Occipital lobe (tissue), 3 donors: ENCODE measurements at places on chromosomes 12 and 14.

GRCh38 chr12:99453836-99454538, 193.6 kb upstream of the GARIN6 start:
- no peak for DNase-seq

GRCh38 chr14:20489093-20489994, 16.0 kb upstream of the RNASE10 start:
- no peak for DNase-seq

GRCh38 chr12:104672096-104672445, 215.3 kb downstream of the CHST11 start:
- no peak for DNase-seq

GRCh38 chr14:59354666-59355065, 110.5 kb downstream of the GPR135 start:
- DNase-seq, result no peak

GRCh38 chr12:48795550-48796455, 6.9 kb upstream of the ADCY6 start:
- DNase-seq, result peak; percentile 46

DNA sequence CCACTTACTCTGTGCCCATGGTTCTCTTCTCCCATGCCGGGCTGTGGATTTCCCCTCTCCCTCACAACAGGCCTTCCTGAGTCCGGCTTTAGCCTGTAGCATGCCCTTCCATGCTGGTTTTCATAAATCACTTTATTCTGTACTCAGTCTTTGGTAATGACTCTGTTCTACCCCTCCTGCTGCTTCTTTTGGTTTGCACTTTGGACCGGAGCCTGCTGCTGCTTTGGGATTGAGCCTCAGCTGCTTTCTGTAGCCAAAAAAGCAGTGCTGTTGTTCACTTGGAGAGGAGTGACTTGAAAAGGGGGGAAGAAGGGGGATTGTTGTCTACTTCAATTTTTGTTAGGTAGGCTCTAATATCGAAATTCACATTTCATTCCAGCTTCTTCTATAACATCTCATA, 8.5 kb upstream of the SLC6A13 start:
- DNase-seq, result no peak

DNA sequence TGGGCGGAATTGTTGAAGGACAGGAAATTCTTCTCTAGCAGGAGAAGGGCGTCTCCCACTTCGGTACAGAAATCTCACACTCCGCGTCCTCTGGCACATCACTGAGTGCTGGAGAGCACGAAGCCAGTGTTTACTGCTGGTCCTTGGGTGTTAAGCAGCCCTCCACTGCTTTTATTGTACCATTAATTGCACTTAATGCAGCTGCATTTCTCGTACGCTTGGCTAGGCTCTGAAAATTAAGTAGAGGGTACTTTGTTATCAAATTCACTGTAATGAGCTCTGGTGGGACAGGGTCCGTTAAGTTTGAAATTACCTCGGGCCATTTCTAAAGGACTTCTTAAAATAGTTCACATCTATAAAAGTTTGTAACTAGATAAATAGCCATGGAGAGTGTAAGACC, 411.2 kb downstream of the NPAS3 start:
- no peak for DNase-seq

GRCh38 chr14:33343016-33343415, 404.3 kb downstream of the NPAS3 start:
- no peak for DNase-seq

DNA sequence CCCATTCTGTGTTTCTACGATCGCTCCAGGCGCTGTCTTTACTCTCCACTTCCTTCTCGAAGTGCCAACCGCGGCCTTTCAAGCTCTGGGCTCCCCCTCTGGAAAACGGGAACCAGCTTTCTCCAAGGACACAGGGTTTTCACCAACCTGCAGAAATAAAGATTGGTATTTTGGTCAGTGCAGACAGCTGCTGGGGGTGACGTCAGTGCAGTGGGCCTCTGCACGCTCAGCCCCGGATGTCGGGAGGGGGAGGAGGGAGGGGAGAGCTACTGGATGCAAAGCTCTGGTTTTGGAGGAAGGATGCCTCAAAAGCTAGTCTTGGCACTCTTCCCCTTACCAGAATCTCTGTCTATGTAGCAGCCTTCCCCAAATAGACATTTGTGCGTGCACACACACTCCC, 19.9 kb downstream of the HRK start:
- DNase-seq, result peak; percentile 78

- DNase-seq, result no peak
Measured at GRCh38 chr14:71497645-71498086, 434.6 kb upstream of the RGS6 start.

DNA sequence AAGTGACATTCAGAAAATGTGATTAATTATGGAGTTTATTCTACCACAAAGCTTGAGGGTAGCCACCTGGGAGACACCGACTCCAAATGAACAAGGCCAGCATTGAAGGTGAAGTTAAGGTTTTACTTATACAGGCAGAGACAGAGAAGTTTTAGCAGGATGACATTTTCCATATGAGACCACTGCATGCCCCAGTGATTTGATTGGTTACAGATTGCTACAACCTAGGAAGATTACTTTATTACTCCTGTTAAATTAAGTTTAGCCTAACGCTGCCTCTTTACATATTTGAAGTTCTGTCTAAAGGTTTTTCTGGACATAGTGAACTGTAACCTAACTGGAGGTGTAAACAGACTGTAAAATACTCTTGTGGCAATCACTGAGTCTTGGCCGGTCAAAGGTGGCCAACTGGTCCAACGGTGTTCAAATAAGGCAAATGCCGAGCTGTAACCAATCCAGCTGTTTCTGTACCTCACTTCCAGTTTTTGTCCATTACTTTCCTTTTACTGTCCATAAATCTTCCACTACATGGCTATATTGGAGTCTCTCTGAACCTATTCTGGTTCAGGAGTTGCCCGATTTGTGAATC, 57.2 kb downstream of the RIN3 start:
- DNase-seq, result no peak

- DNase-seq, result no peak
Measured at GRCh38 chr12:109987615-109988014, 8.6 kb downstream of the GIT2 start.

DNA sequence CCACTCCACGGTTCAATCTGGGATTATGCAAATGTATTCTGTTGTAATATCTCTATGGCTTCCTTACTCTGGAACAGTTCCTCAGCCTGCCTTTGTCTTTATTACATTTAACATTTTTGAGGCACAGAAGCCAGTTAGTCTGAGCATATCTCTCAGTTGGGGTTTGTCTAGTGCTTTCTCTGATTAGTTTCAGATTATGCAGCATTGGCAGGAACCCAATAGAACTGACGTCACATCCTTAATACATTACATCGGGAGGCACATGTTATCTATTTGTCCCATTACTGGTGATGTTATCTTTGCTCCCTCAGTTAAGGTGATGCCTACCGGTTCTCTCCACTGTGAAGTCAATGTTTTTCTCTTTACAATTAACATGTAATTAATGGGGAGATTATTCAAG, 62.4 kb downstream of the PPM1A start:
- no peak for DNase-seq

DNA sequence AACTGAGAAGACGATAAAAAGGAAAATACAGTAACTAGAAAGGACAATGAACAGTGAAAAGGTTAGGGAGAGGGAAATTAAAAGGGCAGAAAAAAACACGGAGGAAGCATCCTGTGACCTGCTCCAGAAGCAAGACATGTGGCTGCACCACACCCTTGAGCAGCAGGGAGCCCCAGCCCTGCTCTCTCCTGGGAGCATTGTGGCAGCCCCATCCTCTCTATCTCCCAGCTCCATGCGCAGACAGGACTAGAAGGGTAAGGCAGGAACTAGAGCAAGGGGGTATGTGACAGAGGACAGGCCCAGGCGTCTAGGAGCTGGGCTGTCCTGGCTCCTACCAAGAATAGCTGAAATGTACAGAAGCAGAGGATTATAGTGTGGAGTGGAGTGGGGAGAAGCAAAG, 38.6 kb upstream of the SMUG1 start:
- DNase-seq, result no peak

- no peak for DNase-seq
Measured at GRCh38 chr14:40004871-40005500, 572.8 kb upstream of the FBXO33 start.

- DNase-seq, result no peak
Measured at GRCh38 chr12:121786440-121786825, 7.1 kb downstream of the RHOF start.

DNA sequence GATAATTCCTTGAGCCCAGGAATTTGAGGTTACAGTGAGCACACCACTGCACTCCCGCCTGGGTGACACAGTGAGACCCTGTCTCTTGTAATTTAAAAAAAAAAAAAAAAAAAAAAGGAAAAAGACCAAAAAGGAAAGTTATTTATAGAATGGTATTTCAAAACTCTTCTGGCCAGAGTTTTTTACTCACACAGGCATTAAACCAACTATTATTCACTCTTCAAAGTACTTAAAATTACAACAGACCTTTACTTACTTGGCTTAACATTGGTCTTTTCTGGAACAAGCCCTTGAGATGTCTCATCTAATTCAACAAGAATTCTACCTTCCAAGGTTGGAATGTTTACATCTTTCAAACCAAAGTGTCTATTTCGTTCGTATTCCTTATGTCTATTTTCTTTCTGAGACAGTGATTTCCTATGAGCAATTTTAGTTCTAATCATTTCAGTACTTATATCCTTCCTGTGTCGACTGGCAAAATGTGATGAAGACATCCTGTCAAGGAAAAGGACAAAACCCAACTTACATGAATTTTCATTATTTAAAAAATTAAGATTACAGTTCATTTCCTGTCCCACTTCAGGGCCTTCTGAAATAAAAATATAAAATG, 2.6 kb downstream of the DLGAP5 start:
- no peak for DNase-seq

- no peak for DNase-seq
Measured at GRCh38 chr14:21300892-21301291, 21.0 kb downstream of the RPGRIP1 start.

DNA sequence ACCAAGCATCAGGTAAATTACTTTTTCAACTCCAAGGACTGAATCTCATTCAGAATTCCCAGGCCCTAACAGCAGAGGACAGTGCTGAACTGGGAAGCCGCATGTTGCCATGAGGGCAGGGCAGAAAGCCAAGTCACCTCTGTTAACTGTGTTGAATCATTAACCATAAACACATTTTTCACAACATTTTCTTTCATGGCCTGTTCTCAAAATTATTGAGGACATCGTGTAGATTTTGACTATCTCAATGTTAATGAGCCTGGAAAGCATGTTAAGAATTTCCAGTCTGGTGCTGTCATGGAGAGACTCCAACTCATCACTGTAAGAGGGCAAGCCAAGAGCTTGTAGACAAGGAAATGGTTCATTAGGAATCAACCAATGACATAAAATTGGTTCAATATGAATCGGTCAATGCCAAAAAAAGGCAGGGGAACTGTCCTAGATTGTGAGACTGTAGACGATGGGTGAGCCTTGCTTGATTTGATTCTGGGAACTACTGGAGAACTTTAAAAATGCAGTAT, 33.7 kb downstream of the CPM start:
- no peak for DNase-seq
